Tibial nerve (tissue), 4 donors: ENCODE measurements at places on chromosomes 7 and 10. TPM values are rescaled to one million over a fixed set of nuclear protein-coding genes. Genes with fewer than 3 reads are reported as not detected.

NXPH1 gene
- total RNA-seq, result not detected

NET1 gene
- 104 TPM for total RNA-seq

OR2A42 gene
- total RNA-seq, result not detected

- no peak overlapping the region for H3K27ac ChIP-seq
- DNase-seq, result no peak
- H3K36me3 ChIP-seq, result no peaks in the 10 kb centered on the region
- no peaks in the 10 kb centered on the region for H3K27me3 ChIP-seq
Measured at GRCh38 chr7:116576350-116577319, 51.8 kb downstream of the CAV1 start.

- H3K27ac ChIP-seq, result peak overlapping the region; percentile 92
- peak overlapping the region; percentile 48 for H3K4me3 ChIP-seq
- DNase-seq, result no peak
- peaks cover 37% of the 10 kb centered on the region for H3K36me3 ChIP-seq
- no peaks in the 10 kb centered on the region for H3K27me3 ChIP-seq
Measured at GRCh38 chr10:62050346-62050892, 148.9 kb downstream of the ARID5B start.

DNA sequence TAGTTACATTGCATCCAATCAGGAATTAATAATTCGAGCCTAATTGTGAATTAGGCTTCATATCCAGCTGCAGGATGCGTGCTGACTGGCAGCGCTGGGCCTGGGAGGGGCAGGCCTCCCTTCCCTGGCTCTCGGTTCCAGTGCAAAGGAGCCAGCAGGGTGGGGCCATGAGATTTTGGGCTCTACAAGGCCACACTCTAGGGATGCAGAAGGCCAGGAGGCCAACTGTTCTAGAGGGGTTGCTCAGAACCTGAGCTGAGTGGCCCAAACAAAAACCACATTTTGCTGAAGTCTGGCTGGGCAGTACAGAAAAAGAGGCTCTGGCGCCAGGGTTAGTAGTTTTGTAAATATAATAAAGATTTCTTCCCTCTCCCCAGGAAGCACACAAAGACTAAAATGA is 72.3 kb downstream of the CLEC2L start:
- H3K4me1 ChIP-seq, result no peaks in the 10 kb centered on the region
- H3K27ac ChIP-seq, result no peak overlapping the region
- peaks cover 13% of the 10 kb centered on the region for H3K36me3 ChIP-seq
- H3K27me3 ChIP-seq, result no peaks in the 10 kb centered on the region
- DNase-seq, result no peak

DNA sequence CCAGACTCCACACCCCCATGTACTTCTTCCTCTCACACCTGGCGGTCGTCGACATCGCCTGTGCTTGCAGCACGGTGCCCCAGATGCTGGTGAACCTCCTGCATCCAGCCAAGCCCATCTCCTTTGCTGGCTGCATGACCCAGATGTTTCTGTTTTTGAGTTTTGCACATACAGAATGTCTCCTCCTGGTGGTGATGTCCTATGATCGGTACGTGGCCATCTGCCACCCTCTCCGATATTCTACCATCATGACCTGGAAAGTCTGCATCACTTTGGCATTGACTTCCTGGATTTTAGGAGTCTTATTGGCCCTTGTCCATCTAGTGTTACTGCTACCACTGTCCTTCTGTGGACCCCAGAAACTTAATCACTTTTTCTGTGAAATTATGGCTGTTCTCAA is 4.8 kb downstream of the OR2A25 start:
- no peak overlapping the region for H3K4me3 ChIP-seq
- H3K36me3 ChIP-seq, result no peaks in the 10 kb centered on the region
- H3K27ac ChIP-seq, result no peak overlapping the region
- no peaks in the 10 kb centered on the region for H3K27me3 ChIP-seq
- no peak for DNase-seq

- no peak for DNase-seq
- no peaks in the 10 kb centered on the region for H3K4me1 ChIP-seq
- no peaks in the 10 kb centered on the region for H3K27me3 ChIP-seq
- H3K36me3 ChIP-seq, result no peaks in the 10 kb centered on the region
- no peak overlapping the region for H3K27ac ChIP-seq
Measured at GRCh38 chr7:40733578-40733977, 598.8 kb downstream of the SUGCT start.

DNA sequence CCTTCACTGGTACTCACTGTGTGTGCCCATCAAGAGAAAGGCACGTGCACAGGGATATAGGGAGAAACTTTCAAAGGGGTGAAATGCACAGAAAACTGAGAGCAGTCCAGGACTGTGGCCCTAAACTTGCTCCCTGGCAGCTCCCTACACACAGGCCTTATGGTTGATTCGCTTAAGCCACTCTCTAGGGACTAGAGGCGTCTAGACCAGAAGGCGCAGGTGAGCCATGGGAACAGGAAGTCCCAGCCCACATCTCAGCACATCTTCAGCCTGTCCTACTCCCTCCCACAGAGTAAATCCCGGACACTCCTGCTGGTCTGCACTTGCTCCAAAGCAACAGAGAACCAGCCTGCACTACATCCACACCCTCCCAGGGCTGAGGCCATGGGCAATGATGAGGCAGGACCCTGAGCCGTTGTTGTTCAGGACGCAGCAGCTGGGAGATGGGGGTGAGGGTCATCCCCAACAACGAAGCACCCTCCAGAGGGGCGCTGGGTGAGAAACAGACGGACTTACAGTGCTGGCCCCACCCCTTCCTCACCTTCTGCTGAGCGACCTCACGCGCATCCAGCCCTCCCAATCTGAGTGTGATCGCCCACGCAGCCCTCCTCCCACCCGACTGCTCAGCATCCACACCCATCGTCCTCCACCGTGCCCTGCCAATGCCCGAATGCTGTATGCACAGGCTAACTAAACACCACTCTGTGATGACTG is 109.3 kb downstream of the TNS3 start:
- H3K4me1 ChIP-seq, result peaks cover 26% of the 10 kb centered on the region
- DNase-seq, result no peak
- no peaks in the 10 kb centered on the region for H3K27me3 ChIP-seq
- H3K36me3 ChIP-seq, result peaks cover 9% of the 10 kb centered on the region

GRCh38 chr7:100693312-100694097 is 545 bp downstream of the GIGYF1 start:
- H3K4me3 ChIP-seq, result peak overlapping the region; percentile 89
- no peak for DNase-seq
- H3K27ac ChIP-seq, result peak overlapping the region; percentile 93
- H3K4me1 ChIP-seq, result peaks cover 56% of the 10 kb centered on the region
- H3K27me3 ChIP-seq, result no peaks in the 10 kb centered on the region

DNA sequence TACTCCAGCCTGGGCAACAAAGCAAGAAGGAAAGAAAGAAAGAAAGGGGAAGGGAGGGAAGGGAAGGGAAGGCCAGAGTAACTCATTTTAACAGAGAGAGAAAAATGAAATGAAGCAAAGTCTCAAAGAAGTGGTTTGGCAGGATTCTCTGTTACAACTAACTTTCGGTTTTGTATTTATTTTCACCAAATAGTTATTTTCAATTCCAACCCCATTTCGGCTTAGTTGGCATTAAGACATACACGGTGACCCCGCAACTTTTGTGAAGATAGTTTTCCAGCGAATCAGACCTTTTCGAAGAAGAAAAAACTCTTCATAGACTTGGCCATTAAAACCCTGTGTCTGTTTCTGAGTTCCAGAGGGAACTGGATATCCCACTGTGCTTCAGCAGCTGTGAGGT is 45.2 kb upstream of the LYZL2 start:
- H3K4me1 ChIP-seq, result no peaks in the 10 kb centered on the region
- no peak overlapping the region for H3K4me3 ChIP-seq
- no peaks in the 10 kb centered on the region for H3K36me3 ChIP-seq
- H3K27me3 ChIP-seq, result no peaks in the 10 kb centered on the region

DNA sequence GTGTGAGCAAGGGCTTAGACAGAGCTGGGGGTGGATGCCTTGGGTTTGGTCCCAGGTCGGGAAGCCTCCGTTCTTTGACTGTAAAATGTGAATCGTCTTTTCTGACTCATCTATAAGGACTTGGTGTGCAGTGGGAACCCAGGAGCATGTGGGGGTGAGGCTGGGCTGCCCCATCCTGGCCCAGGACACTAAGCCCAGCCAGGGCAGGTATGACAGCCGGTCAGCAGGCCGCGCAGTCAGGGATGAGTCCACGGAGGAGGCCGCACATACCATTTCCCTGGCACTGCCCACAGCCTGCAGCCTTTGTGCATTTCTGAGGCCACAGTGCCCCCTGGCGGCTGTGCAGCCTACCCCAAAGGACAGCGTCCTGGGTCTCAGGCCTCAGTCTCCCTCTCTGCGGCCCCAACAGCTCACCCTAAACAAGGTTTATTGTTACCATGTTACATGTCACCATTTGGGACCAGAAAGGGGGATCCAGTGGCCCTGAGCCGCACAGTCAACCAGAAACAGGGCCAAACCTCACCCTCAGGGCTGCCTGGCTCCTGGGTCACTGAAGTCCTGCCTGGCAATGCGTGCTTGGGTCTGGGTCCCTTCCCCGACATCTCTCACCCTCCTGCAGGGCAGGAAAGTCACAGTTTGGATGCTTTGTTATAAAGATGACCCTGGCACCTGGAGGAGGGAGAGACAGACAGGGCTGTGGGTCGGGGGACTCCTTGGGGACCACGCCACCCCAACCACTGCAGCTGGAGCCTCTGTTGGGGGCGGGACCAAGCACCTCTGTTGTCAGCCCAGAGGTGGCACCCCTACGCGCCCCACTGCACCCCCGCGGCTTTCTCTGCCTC is 14.4 kb upstream of the SH2B2 start:
- DNase-seq, result peak; percentile 84
- no peak overlapping the region for H3K27ac ChIP-seq
- no peaks in the 10 kb centered on the region for H3K27me3 ChIP-seq
- H3K4me1 ChIP-seq, result no peaks in the 10 kb centered on the region

- H3K27ac ChIP-seq, result no peak overlapping the region
- no peak overlapping the region for H3K4me3 ChIP-seq
- no peak for DNase-seq
- no peaks in the 10 kb centered on the region for H3K36me3 ChIP-seq
- no peaks in the 10 kb centered on the region for H3K27me3 ChIP-seq
Measured at GRCh38 chr10:131119626-131120355, 191.7 kb downstream of the TCERG1L start.

- DNase-seq, result no peak
- H3K36me3 ChIP-seq, result peaks cover 27% of the 10 kb centered on the region
- H3K27me3 ChIP-seq, result no peaks in the 10 kb centered on the region
- H3K4me3 ChIP-seq, result no peak overlapping the region
- H3K4me1 ChIP-seq, result no peaks in the 10 kb centered on the region
- H3K27ac ChIP-seq, result no peak overlapping the region
Measured at GRCh38 chr7:1562116-1562515, 6.1 kb upstream of the TMEM184A start.

DNA sequence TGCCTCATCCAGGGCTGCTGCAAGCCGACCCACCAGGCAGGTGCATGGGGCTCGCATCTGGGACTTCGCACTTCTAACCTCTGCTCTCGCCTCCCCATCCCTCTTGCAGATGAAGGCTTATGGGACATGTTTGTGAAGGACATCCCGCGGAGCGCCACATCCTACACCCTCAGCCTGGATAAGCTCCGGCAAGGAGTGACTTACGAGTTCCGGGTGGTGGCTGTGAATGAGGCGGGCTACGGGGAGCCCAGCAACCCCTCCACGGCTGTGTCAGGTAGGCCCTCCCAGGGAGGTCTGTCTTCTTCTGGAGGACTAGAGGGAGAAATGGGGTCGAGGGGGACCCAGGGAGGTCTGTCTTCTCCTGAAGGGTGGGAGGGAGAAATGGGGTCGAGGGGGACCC is 448.9 kb upstream of the FOXK1 start:
- no peak overlapping the region for H3K27ac ChIP-seq
- DNase-seq, result no peak
- H3K4me3 ChIP-seq, result no peak overlapping the region
- H3K36me3 ChIP-seq, result no peaks in the 10 kb centered on the region
- H3K27me3 ChIP-seq, result no peaks in the 10 kb centered on the region
- no peaks in the 10 kb centered on the region for H3K4me1 ChIP-seq

- no peak overlapping the region for H3K27ac ChIP-seq
- no peak for DNase-seq
- peaks cover 97% of the 10 kb centered on the region for H3K27me3 ChIP-seq
- H3K4me3 ChIP-seq, result no peak overlapping the region
- H3K4me1 ChIP-seq, result peaks cover 19% of the 10 kb centered on the region
Measured at GRCh38 chr7:157002819-157003421, 7.5 kb downstream of the MNX1 start.
